ENCODE measurements at places on chromosomes 2 and 18. TPM values are rescaled to one million over a fixed set of nuclear protein-coding genes. Genes with fewer than 3 reads are reported as not detected.
A peak's percentile ranks its signal among the peaks of the same experiment; 100 is the strongest.

DNA sequence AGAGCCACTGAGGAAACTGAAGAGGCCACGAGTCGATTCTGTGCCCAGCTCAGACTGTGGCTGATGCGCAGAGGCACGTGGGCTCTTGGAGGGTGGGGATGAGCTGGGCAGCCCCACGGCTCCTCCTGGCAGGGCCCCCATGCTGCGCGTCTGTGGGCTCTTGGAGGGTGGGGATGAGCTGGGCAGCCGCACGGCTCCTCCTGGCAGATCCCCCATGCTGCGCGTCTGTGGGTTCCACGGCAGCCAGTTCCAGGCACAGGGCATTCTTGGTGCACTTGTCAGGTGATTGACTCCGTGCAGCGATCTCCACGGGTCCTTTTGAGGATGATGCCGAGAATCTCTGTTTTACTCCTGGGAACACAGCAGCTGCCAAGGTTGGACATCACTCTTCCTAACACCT, 138.1 kb upstream of the ZNF236 start:
- DNase-seq: no peak

DNA sequence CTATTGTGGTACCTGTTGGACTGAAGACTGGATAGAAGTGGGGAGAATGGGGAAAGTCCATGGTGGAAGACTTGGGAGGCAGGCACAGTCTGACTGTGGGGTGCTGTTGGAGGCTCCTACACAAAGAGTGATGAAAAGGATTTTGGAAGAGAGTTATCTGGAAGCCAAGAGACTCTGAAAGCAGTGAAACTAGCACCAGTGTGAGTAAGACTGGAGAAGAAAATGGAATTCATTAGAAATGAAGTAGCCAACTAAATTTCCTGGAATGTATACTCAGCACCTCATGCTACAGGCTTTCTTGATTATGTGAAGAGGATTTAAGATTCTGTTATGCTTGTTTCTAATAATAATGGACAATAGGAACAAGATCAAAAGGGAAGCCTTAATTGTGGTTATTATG, 27.7 kb downstream of the ELP2 start:
- DNase-seq: no peak

DNA sequence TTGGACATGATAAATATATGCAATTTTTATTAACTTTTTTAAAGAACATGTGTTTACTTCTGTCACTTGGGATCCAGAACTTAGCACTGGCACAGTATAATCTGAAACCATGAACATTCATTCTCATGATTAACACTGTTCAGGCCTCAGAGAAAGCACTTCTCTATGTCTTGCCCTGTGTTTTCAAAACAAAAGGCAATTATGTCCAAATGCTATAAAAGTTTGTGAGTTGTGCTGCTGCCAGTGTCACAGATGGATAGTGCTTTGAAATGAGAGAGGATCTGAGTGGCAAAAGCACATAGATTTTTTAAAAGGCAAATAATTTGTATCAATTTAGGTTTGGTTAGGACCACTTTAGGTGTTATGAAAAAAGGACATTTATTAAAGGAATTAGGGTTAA, 470.5 kb upstream of the FAM98A start:
- no peak for DNase-seq

GRCh38 chr2:9112079-9112721, 94.4 kb upstream of the ASAP2 start:
- peak; percentile 81 for DNase-seq

DNER gene
- total RNA-seq: 3.5 TPM

GRCh38 chr2:7117076-7117475, 199.9 kb downstream of the RNF144A start:
- DNase-seq: no peak

DNA sequence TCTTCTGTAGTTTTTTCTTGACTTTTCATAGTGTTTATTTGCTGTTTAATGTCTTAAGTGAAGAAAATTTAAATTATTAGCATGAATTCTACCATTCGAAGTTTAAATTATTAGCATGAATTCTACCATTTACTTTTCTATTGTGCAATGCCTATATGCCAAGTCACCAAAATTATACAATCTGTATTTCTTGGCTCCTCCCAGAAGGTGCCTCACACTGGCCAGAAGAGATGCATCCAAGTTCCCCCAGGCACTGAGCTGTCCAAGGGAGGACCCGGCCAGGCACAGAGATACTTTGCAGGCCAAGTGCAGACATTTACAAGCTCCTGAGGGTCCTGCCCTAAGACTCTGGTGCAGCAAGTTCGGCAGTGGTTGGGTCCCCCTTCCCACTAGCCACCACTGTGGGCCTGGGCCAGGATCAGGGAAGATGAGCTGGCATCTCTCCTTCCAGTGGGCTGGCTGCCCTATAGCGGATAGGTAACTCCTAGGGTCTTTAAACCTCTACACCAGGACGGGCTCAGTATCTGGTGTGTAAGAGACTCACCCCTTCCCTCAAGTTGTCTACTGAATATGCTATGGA, 31.3 kb downstream of the TMEM247 start:
- DNase-seq: no peak

GRCh38 chr2:68741238-68741637, 6.6 kb downstream of the ARHGAP25 start:
- DNase-seq: no peak

DNA sequence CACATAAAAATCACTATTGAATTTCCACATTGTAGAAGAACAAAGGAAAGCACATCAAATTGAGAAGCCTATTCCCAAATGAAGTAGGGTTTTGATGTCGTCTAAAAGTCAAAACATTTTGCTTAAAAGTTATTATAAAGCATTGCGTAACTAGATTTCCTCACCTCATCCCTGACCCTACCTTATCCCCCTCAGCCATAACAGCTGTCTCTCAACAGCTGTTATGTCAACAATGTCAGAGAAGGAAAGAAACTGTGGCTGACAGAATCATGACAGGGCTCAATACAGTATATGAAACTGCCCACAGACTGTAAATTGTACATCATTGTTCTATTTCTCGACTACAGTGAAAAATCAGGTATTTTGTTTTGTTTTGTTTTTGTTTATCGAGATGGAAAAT, 63.0 kb upstream of the ACVR1C start:
- peak; percentile 88 for DNase-seq

- no peak for DNase-seq
These were observed 99.2 kb upstream of the ASAP2 start for GRCh38 chr2:9107168-9108025.

GRCh38 chr2:52423111-52423510, 1344.5 kb upstream of the CHAC2 start:
- no peak for DNase-seq

CHRND gene
- total RNA-seq: 7.1 TPM

All from LHCN-M2 (cell line).